ENCODE measurements at places on chromosomes 1 and 21. TPM values are rescaled to one million over a fixed set of nuclear protein-coding genes. Genes with fewer than 3 reads are reported as not detected.

DNA sequence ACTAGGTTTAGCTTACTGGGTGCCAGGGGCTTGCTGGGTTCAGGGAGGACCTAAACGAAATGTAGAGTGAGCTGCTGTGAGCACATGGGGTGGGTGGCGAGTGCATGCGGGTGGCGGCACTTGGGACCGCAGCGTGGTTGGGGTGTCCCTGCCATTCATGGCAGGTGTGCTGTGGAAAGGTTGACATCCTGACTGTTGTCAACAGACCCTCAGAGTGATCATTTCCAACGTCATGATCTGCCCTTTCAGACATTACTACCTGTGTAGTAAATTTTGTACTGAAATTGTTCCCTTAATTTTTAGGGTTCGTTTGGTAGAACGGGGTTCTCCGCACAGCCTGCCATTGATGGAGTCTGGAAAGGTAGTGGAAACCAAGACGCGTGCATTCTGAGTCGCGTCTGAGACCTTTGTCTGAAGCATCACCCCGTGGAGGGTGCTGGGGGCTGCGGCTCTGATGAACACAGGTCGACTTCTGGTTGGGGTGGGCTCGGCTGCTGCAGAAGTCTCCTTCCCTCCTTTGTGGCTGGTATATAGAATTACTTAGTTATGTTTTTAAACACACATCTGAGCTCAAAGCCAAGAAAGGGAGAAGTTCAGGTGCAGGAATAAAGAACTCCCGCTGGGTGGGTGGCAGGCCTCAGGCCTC, 43.3 kb downstream of the S100B start:
- no peak for DNase-seq

DNA sequence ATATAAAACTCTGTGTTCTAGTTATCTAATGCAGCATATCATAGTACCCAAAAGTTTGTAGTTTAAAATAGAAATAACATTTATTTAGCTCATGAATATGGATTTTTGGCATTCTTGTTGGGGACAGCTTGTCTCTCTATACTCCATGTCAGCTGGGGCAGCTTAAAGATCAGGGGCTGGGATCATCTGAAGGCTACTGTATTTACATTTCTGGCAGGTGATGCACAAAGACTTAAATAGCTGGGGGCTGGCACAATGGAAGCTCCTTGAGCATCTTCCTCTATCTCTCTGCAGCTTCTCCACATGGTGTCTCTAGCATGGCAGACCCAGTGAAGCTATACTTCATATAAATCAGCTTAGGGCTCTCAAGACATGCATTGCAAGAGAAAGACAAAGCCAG, 55.6 kb upstream of the DAB1 start:
- no peak for DNase-seq

DNA sequence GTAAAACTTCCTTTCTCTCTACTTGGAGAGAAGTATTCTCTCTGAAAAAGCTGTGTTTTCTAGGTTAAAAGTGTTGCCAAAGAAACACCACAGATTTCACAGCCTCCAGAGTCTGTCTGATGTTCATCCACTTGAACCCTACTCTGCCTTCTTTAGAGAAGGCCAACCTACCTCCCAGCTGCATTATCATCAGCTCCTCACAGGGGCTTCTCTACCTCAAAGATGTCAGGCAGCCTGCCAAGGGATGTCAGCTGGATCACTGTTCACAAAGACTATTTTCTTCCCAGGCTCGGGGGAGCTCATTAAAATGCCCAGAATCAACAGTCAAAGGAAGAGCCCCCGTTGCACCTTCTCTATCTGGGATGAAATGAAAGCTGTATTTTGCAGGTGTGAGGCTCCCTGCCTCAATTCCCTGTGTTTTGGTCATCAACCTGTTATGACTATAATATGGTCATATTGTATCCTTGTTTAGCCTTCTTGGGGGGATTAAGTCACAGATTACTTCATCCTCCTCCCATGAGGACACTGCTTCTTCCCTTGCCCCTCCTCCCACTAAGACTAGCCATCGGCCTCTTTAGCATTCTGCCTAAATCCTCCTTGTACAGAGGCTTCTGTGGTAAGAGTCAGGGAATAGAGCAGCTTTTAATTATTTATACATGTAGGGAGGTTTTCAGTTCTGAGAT, 25.7 kb downstream of the ANGPTL7 start:
- DNase-seq: no peak

DNA sequence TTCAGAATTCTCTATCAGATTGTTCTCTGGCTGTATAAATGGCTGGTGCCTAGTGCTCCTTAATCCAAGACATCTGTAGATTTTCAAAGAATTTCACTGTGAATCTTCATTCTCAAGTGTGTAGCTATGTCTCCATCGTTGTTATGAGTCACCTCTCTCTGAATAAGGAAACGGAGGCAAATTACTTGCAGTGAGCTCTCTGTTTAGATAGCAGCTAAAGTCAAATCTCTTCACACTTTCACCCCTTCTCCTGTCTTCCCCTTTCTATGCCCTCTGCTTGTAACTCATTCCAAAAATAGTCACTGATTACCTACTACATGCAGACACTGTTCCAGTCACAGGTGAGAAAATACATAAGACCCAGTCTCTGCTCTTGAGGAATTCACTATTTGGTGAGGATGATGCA, 39.7 kb downstream of the CHML start:
- DNase-seq: no peak

DNA sequence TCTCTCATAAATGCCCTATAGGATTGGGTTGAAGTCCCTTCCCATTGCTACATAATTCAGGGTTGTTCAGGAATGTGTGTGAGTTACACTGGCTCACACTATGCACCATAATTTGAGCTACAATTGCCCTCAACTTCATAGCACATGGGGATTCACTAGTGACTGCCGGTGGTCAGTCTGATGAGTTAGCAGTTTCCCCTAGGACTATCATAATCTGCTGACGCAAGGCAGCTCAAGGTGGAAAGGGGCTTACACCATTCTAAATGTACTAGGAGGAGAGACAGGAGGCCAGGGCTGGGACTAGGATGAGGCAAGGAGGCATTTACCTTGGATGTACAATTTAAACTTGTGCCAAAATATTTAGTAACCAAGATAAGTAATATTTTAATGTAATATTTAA, 224.7 kb downstream of the GRIK1 start:
- DNase-seq: no peak

DNA sequence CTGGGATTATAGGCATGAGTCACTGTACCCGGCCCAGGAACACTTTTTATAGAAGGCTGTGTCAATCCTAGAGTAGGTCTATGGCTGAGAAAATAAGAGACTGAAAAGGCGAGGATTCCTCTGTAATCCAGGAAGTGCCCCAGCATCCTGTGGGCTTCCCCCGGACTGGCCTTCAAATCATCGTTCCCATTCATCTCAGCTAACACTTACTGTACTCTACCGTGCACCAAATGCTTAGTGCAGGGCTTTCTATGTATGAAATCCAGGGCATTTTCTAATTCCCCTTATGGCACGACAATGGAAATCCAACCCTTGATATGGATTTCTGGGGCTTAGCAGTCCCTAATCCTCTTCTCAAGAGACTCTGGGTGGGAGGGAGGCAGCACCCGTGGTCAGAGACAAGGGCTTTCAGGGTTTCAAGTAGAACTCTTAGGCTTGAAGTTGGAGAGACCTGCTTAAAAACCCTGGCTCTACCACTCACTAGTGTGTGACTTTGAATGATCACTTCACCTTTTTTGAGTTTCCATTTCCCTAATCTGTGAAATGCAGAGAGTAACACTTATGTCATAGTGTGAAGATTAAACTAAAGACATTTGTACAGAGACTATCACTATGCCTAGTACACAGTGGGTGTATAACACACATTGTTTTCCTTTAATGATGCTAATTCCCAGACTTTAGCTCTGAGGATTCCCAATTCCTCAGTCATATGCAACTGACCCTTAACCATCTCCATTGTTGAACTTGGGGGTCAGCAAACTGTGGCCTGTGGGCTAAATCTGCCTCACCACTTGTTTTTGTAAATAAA, 20.3 kb downstream of the MECR start:
- DNase-seq: no peak

DNA sequence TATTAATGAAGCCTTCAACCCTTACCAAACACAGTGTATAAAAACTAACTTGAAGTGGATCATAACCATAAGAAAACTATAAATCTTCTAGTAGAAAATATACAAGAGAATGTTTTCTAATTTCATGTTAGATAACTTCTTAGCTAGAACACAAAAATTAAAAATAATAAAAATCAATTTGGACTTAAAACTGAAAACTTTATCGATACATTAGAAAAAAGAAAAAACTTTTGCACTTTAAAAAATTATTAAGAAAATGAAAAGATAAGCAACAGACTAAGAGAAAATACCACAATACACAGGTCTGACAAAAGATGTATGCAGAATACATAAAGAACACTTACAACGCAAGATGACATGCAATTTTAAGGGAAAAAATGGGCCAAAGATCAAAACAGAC, 8.7 kb downstream of the COP1 start:
- DNase-seq: no peak

DNA sequence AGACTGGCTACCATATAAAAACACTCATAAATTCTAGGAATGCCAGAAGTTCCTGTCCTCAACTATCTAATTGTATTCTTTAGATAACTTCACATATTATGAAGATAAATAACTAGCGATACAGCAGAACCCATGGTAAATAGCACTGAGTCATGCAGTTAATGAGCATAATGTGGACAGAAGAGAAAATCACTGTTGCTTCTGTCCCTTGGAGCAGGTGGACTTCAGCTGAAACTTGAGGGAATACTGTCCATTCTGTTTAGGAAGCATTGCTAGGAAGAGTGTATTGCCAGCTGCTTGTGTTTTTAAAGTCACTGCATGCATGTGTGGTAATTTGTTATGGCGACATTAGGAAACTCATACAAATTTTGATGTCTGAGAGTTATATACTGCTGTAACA, 854.4 kb downstream of the LTN1 start:
- no peak for DNase-seq

- DNase-seq: no peak
These were observed 325.3 kb upstream of the ADAMTS5 start for GRCh38 chr21:27292229-27292628.

Gene OR10K1
- total RNA-seq: not detected

Gene PCP4
- total RNA-seq: not detected

Gene ZNF593OS
- total RNA-seq: not detected

Gene IL12RB2
- 3.4 TPM for total RNA-seq

Gene PMVK
- 19.0 TPM for total RNA-seq

Gene DCDC2B
- total RNA-seq: not detected

Gene LENEP
- not detected for total RNA-seq
